ENCODE measurements at places on chromosomes 3 and 15.

DNA sequence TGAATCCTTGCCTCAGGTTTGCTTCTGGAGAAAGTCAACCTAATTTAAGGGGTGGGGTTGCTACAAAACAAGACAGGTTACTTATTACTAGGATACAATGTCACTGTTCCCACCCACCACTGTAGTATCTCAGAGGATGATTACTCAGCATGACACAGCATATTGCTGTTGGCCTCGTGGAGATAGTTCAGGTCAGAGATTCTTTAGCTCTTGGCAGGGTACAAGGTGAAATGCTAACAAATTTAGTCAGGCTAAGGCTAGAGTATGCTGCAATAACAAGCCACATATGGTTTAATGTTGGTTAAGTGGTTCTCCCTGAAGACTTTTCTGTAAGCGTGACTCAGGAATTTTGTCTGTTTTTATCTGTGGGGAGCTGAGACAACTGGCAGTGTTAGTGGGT, 161.8 kb downstream of the EDEM1 start:
- H3K27ac ChIP-seq, result no peak overlapping the region
- peaks cover 16% of the 10 kb centered on the region for H3K27me3 ChIP-seq
- no peak overlapping the region for H3K4me3 ChIP-seq
- no peaks in the 10 kb centered on the region for H3K4me1 ChIP-seq

- peaks cover 2% of the 10 kb centered on the region for H3K27me3 ChIP-seq
- H3K27ac ChIP-seq, result no peak overlapping the region
- H3K36me3 ChIP-seq, result no peaks in the 10 kb centered on the region
- no peaks in the 10 kb centered on the region for H3K4me1 ChIP-seq
- no peak for DNase-seq
- H3K4me3 ChIP-seq, result no peak overlapping the region
Measured at GRCh38 chr15:71659730-71660067, 150.7 kb upstream of the NR2E3 start.

DNA sequence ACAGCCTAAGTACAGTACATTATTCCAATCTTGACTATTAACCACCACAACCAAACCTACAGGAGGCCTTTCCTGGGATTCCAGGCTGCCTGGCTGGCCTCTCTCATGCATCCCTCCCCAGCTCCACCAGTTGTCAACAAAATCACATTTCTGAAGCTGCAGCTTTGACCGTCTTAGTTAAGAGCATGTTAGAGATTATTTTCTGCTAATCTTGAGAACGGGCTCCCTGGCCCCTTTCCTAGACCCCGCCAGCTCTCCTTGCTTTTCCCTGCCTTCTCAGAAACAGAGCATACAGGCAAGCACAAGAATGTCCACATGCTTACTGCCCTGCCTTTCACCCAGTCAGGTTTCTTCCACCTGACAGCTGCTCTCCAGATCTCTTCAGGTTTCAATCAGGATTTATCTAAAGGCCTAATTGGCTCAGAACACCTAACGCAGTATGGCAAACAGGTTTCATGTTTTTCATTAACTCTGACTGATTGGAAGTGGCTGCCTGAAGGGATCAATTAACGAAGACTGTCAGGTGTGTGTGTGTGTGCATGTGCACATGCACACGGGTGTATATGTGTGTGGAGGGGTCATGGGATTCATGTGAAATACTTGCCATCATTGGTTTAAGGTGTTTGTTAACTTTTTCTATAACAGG, 12.3 kb downstream of the KY start:
- no peak overlapping the region for H3K4me3 ChIP-seq
- H3K36me3 ChIP-seq, result no peaks in the 10 kb centered on the region
- no peak overlapping the region for H3K27ac ChIP-seq
- no peak for DNase-seq
- H3K27me3 ChIP-seq, result peaks cover 4% of the 10 kb centered on the region

- H3K4me1 ChIP-seq, result no peaks in the 10 kb centered on the region
- DNase-seq, result peak; percentile 29
Measured at GRCh38 chr15:25718169-25718536, 145.0 kb downstream of the ATP10A start.

GRCh38 chr3:108391917-108392593, 95.7 kb downstream of the HHLA2 start:
- H3K27me3 ChIP-seq, result peaks cover 21% of the 10 kb centered on the region
- no peak overlapping the region for H3K4me3 ChIP-seq
- no peaks in the 10 kb centered on the region for H3K36me3 ChIP-seq
- DNase-seq, result no peak
- peaks cover 24% of the 10 kb centered on the region for H3K4me1 ChIP-seq

DNA sequence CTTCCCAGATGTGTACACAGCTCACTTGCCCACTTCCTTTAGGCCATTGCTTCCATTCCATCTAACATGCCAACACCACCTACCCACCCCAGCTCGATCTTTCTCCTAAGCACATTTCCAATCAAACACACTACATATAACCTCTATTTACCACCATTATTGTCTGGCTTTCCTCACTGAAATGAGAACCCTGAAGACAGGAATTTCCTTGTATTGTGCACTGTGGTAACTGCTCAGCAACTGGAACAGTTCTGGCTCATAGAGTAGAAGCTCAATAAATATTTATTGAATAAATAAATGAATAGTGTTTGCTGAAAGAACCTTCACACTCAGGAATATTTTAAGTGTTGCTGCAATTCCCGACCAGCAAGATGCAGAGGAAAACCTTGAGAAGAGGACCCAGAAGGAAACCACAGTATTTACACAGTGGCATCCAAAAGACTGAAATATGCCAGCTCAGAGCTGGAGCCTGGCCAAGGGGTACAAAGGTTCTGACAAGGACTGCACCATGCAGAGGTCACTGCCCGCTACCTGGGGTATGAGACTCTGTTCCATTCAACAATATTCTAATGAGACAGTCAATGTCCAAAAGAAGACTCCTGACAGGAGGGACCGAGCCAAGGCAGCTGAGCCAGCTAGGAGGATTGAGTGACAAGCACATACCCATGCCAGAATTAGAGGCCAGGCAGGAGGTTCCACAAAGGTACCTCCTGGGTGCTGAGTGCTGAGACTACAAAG, 168.8 kb downstream of the NUP210 start:
- peaks cover 6% of the 10 kb centered on the region for H3K27me3 ChIP-seq
- H3K4me1 ChIP-seq, result no peaks in the 10 kb centered on the region
- H3K27ac ChIP-seq, result no peak overlapping the region

GRCh38 chr3:186534113-186534669, 10.0 kb downstream of the CRYGS start:
- H3K27ac ChIP-seq, result peak overlapping the region; percentile 99
- peaks cover 94% of the 10 kb centered on the region for H3K4me1 ChIP-seq
- DNase-seq, result peak; percentile 61
- H3K36me3 ChIP-seq, result peaks cover 32% of the 10 kb centered on the region

- H3K36me3 ChIP-seq, result no peaks in the 10 kb centered on the region
- peaks cover 13% of the 10 kb centered on the region for H3K4me1 ChIP-seq
- H3K27me3 ChIP-seq, result peaks cover 56% of the 10 kb centered on the region
Measured at GRCh38 chr3:151084893-151085226, 604 bp upstream of the MED12L start.

- no peak overlapping the region for H3K27ac ChIP-seq
- H3K4me1 ChIP-seq, result peaks cover 6% of the 10 kb centered on the region
- no peaks in the 10 kb centered on the region for H3K36me3 ChIP-seq
- H3K4me3 ChIP-seq, result no peak overlapping the region
- H3K27me3 ChIP-seq, result no peaks in the 10 kb centered on the region
Measured at GRCh38 chr3:55658690-55659562, 171.8 kb upstream of the WNT5A start.

DNA sequence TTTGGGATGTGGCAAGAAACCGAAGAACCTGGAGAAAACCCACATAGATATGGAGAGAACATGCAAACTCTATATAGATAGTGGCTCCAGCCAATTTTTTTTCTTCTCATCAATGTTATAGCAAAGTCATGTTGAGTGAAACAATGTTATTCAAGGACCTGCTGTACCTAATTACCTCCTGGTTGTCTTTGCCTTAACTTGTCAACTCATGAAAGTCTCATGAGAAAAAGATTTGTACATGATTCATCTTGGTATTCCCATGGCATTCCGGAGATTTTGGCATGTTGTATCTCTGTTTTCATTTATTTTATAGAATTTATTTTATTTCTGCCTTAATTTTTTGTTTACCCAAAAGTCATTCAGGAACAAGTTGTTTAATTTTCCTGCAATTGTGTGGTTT, 303.8 kb upstream of the CDIN1 start:
- H3K27ac ChIP-seq, result no peak overlapping the region
- no peaks in the 10 kb centered on the region for H3K27me3 ChIP-seq
- DNase-seq, result no peak
- no peaks in the 10 kb centered on the region for H3K4me1 ChIP-seq
- H3K36me3 ChIP-seq, result no peaks in the 10 kb centered on the region

GRCh38 chr3:20890111-20890519, 704.1 kb upstream of the SGO1 start:
- no peaks in the 10 kb centered on the region for H3K27me3 ChIP-seq
- DNase-seq, result no peak
- H3K27ac ChIP-seq, result no peak overlapping the region
- H3K4me3 ChIP-seq, result no peak overlapping the region
- H3K4me1 ChIP-seq, result no peaks in the 10 kb centered on the region
- no peaks in the 10 kb centered on the region for H3K36me3 ChIP-seq

GRCh38 chr15:70708839-70709238, 54.5 kb downstream of the UACA start:
- H3K36me3 ChIP-seq, result no peaks in the 10 kb centered on the region
- DNase-seq, result no peak
- no peaks in the 10 kb centered on the region for H3K4me1 ChIP-seq
- H3K27me3 ChIP-seq, result peaks cover 26% of the 10 kb centered on the region
- H3K27ac ChIP-seq, result no peak overlapping the region
- H3K4me3 ChIP-seq, result no peak overlapping the region

DNA sequence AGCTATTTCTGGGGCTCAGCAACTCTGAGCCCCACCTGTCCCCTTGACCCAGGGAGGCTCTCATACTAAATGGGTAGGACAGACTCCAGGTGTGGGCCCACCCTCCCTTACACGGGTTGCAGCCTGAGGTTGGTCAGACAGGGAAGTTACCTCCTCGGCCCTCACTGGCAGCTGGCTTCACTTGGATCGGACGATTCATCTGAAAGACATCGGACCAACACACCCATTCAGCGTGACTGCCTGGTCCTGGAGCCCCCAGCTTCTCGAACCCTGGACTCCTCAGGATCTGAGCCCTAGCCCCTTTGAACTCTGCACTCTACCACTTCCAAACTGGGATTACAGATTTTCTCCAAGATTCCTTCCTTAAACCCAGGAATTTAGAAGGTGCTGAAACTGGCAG, 15.4 kb downstream of the CELF6 start:
- no peak for DNase-seq
- no peak overlapping the region for H3K4me3 ChIP-seq
- H3K27me3 ChIP-seq, result no peaks in the 10 kb centered on the region
- peaks cover 11% of the 10 kb centered on the region for H3K4me1 ChIP-seq
- H3K27ac ChIP-seq, result no peak overlapping the region

- H3K36me3 ChIP-seq, result no peaks in the 10 kb centered on the region
- DNase-seq, result no peak
- no peak overlapping the region for H3K4me3 ChIP-seq
- H3K27ac ChIP-seq, result no peak overlapping the region
- H3K27me3 ChIP-seq, result peaks cover 41% of the 10 kb centered on the region
Measured at GRCh38 chr15:70702584-70702983, 60.8 kb downstream of the UACA start.

- no peak overlapping the region for H3K27ac ChIP-seq
- H3K4me3 ChIP-seq, result no peak overlapping the region
- no peaks in the 10 kb centered on the region for H3K36me3 ChIP-seq
- no peak for DNase-seq
- H3K27me3 ChIP-seq, result no peaks in the 10 kb centered on the region
Measured at GRCh38 chr3:153978006-153978405, 143.2 kb upstream of the ARHGEF26 start.

DNA sequence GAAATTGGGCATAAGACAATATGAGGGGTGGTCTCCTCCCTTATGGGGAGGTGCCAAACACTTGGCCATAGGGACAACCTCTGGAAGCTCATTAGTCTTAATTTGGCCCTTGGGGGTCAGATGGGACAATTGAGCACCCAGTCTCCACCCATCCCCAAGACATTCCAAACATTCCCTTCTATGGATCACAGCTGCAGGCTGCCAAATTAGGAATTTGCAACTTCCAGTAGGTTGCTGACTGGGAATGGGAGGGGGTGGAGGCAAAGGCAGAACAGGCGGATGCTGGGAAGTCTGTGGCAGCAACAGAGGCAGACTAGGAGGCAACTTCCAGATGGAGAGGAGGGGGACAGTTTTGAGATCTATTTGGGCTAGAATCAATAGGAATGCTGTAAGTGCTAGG, 1.4 kb upstream of the PDHB start:
- no peaks in the 10 kb centered on the region for H3K27me3 ChIP-seq
- H3K4me3 ChIP-seq, result no peak overlapping the region
- peaks cover 28% of the 10 kb centered on the region for H3K36me3 ChIP-seq

- H3K4me1 ChIP-seq, result no peaks in the 10 kb centered on the region
- peaks cover 14% of the 10 kb centered on the region for H3K27me3 ChIP-seq
Measured at GRCh38 chr15:68719051-68719450, 101.6 kb downstream of the ANP32A start.

GRCh38 chr15:80561500-80561899, 133.6 kb upstream of the ABHD17C start:
- H3K4me1 ChIP-seq, result no peaks in the 10 kb centered on the region
- H3K27me3 ChIP-seq, result peaks cover 35% of the 10 kb centered on the region
- H3K4me3 ChIP-seq, result no peak overlapping the region
- no peak for DNase-seq
- no peaks in the 10 kb centered on the region for H3K36me3 ChIP-seq

GRCh38 chr3:128867200-128868125, 12.0 kb upstream of the ACAD9 start:
- H3K4me1 ChIP-seq, result peaks cover 5% of the 10 kb centered on the region
- peak overlapping the region; percentile 26 for H3K27ac ChIP-seq
- H3K27me3 ChIP-seq, result no peaks in the 10 kb centered on the region
- H3K36me3 ChIP-seq, result no peaks in the 10 kb centered on the region

DNA sequence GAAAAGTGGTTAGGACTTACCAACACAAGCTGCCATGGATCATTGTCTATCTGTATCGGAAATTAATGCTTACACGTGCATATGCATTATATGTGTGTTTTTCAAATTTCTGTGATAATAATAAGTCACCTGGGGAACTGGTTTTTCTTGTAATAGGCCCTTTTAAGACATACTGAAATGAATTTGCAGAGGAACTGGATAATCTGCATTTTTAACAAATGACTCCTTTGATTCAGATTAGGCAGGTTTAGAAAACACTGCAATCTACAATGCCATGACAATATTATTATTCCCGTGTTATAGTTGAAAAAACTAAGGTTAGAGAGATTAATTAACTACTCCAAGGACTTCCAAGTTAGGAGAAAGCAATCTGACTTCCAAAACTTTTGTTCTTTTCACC, 23.4 kb downstream of the STRIT1 start:
- H3K27ac ChIP-seq, result no peak overlapping the region
- no peaks in the 10 kb centered on the region for H3K27me3 ChIP-seq
- H3K4me1 ChIP-seq, result no peaks in the 10 kb centered on the region

- H3K4me3 ChIP-seq, result no peak overlapping the region
- H3K36me3 ChIP-seq, result no peaks in the 10 kb centered on the region
- peaks cover 63% of the 10 kb centered on the region for H3K27me3 ChIP-seq
- no peak overlapping the region for H3K27ac ChIP-seq
- DNase-seq, result no peak
Measured at GRCh38 chr3:24492971-24493551, 1.6 kb downstream of the THRB start.

- H3K27ac ChIP-seq, result no peak overlapping the region
- H3K4me3 ChIP-seq, result no peak overlapping the region
- H3K4me1 ChIP-seq, result no peaks in the 10 kb centered on the region
- no peak for DNase-seq
Measured at GRCh38 chr3:133970916-133971315, 58.8 kb downstream of the SLCO2A1 start.

Measured in activated T-cell treated with anti-CD3 and anti-CD28 coated beads, Interleukin-2, amount 50 U/mL, for 24 hours (primary cell).